SJCRH30 (cell line): ENCODE measurements at places on chromosomes 2 and 18.

DNA sequence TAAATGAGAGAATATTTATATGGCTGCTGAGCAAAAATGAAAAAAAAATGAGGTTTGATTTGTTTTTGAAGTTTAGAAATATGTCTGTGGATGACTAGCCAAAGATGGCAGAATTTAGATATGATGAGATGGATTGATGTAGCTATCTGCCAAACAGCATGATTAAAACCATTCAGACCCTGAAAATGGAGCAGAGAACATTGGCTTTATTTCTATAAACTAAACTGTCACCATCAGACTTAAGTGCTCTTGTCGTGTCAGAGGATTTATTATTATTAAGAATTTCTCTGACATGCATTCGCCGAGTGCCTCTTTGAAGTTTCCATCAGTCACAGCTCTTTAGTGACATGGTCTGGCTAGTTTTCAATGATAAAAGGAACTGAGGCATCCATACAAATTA, 151.7 kb downstream of the LRRTM4 start:
- DNase-seq: no peak

GRCh38 chr18:23314672-23315071, 138.4 kb upstream of the RIOK3 start:
- DNase-seq: no peak

DNA sequence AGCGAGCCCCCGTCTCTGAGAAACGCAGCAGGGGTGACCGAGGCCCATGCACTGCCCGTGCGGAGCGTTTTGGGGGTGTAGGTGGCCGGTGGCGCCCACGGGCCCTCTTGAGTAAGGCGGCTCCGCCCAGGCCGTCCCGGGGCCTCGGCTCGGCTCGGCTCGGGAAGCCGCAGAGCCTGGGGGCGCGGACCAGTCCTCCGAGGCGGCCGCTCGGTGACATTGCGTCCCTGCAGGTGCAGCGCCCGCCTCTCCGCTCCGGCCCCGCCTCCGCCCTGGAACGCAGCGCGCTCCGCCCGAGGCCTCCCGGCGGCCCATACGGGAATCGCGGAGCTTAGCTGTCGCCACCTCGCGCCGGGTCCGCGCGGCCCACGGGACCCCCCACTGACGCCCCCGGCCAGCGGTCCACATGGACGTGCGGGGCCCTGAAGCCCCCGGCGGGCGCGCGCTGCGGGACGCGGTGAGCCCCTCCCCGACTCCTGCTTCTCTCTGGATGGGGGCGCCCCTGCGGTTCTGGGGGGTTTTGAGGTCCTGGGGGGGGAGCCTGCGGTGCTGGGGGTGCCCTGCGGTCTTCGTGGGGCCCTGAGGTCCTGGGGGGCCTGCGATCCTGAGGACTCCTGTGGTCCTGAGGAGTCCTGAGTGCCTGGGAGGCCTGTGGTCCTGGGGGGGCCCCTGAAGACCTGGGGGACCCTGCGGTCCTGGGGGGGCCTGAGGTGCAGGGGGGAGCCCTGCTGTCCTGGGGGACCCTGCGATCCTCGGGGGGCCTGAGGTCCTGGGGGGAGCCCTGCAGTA, at the start of gene HSBP1L1:
HSBP1L1 (plus strand) TSS at position 314 of the 789 bp plus-strand sequence; CDS start at position 407, 93 bp downstream.
- no peak for DNase-seq

- no peak for DNase-seq
These were observed 176.0 kb downstream of the MGAT5 start for GRCh38 chr2:134429886-134430285.

DNA sequence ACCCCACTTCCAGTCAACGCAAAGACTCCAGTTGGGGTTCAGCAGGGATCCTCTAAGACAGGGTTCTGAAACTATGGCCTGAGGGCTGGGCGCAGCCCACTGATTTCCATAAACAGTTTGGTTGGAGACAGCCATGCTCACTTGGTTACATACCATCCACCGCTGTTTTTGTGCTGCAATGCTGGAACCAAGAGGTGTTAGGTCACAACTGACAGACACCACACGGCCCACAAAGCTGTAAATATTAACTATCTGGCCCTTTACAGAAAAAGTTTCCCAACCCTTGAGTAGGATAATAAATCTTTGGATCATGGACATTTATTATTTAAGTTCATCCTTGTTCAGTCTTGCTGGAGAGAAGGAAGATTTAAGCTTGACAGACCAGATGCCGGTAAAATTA, 8.4 kb upstream of the CD226 start:
- no peak for DNase-seq

- no peak for DNase-seq
These were observed 6.6 kb upstream of the ASAP2 start for GRCh38 chr2:9199716-9200632.

- DNase-seq: no peak
These were observed 48.3 kb downstream of the ZNF804A start for GRCh38 chr2:184646593-184646992.

GRCh38 chr2:37489536-37489935, 145.1 kb downstream of the QPCT start:
- DNase-seq: no peak

GRCh38 chr2:74100254-74101216, 47.2 kb downstream of the BOLA3 start:
- no peak for DNase-seq

DNA sequence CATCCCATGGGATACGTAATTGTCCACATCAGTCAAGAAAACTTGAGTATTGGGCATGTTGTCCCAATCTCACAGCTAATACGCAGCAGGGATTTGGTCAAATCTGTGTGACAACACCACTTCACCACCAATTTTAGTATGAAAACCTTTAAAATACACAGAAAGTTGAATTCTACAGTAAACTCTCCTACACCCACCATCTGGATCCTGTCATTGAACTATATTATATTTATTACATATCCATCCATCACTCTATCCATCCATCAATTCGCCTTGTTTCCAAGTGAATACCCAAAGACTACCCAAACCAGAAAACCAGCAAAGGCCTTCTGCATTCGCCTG, 846 bp upstream of the FKBP7 start:
- no peak for DNase-seq

DNA sequence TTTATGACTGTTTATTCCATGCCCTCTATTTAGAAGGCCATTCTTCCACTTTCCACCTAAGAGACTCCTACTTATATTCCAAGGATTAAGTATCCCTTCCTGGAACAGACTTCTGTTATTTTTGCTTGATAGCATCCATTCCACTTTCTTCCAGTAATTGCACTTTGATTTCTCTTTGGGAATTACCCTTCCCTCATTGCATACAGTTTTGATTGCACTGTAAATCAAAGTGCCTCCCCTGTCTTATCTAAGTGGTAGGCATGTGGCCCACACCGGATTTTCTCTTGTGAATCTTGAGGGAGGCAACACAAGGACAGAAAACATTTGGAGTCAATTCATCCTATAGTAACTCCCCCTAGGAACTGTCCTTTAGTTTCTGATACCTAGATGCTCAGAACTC, 120.4 kb downstream of the PDE11A start:
- DNase-seq: no peak

- no peak for DNase-seq
These were observed 134.1 kb upstream of the MC4R start for GRCh38 chr18:60506682-60507081.
